Memory B cell (primary cell): ENCODE measurements at places on chromosomes 13 and 19.

DNA sequence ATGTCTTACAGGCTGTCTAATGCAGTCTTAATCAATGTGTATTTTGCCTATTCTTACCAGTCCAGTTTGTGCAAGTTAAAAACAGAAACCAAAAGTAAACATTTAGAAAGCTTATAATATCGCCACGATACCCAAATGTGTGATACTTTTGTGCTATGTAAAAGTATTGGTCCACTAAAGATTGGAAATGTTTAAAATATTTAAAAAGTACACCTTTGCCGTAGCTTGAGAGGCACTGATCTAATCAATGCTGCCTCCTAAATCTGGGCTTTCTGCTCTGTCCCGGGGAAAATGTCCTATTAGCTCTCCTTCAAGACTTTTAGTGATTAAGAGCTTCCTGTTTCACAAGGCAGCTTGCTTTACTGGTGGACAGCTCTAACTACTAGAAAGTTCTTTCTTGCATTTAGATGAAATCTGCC, 64.7 kb downstream of the DNAJC15 start:
- no peak for DNase-seq
- peaks cover 11% of the 10 kb centered on the region for H3K36me3 ChIP-seq
- peaks cover 5% of the 10 kb centered on the region for H3K4me1 ChIP-seq
- H3K27ac ChIP-seq, result peak overlapping the region; percentile 95
- H3K4me3 ChIP-seq, result peak overlapping the region; percentile 74

DNA sequence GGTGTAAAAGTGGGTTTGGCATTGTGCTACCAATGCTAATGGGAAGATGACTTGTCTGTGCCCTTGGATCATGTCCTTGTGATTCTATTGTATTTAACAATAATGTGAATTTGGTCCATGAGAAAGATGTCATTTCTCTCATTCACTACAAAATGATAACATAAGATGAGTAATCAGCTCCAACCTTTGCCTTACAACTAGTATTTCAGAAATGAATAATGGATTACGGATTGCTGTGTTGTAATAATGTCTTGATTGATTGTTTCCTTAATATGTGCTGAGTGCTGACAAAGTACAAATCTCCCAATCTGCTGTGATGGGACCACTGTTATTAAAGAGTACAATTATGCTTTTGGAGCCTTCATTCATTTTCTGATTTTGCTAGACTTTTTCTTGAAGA, 375.0 kb downstream of the PCDH9 start:
- H3K36me3 ChIP-seq, result no peaks in the 10 kb centered on the region
- no peak for DNase-seq
- H3K27ac ChIP-seq, result no peak overlapping the region
- H3K4me1 ChIP-seq, result no peaks in the 10 kb centered on the region
- no peaks in the 10 kb centered on the region for H3K27me3 ChIP-seq
- H3K4me3 ChIP-seq, result no peak overlapping the region

GRCh38 chr19:18412610-18413239, 6.5 kb upstream of the SSBP4 start:
- H3K4me1 ChIP-seq, result peaks cover 33% of the 10 kb centered on the region
- DNase-seq, result no peak
- H3K27me3 ChIP-seq, result peaks cover 34% of the 10 kb centered on the region
- no peak overlapping the region for H3K4me3 ChIP-seq

GRCh38 chr19:42355896-42356295, 30.5 kb downstream of the MEGF8 start:
- peaks cover 15% of the 10 kb centered on the region for H3K36me3 ChIP-seq
- H3K27me3 ChIP-seq, result no peaks in the 10 kb centered on the region
- no peak for DNase-seq

GRCh38 chr19:1016647-1017114, 4.2 kb downstream of the TMEM259 start:
- H3K27ac ChIP-seq, result peak overlapping the region; percentile 84
- DNase-seq, result no peak
- H3K36me3 ChIP-seq, result peaks cover 3% of the 10 kb centered on the region
- H3K27me3 ChIP-seq, result no peaks in the 10 kb centered on the region
- peaks cover 30% of the 10 kb centered on the region for H3K4me1 ChIP-seq

- no peak overlapping the region for H3K27ac ChIP-seq
- DNase-seq, result no peak
- H3K36me3 ChIP-seq, result no peaks in the 10 kb centered on the region
- H3K4me3 ChIP-seq, result no peak overlapping the region
- H3K27me3 ChIP-seq, result peaks cover 8% of the 10 kb centered on the region
Measured at GRCh38 chr13:31081316-31081715, 80.4 kb downstream of the HSPH1 start.

DNA sequence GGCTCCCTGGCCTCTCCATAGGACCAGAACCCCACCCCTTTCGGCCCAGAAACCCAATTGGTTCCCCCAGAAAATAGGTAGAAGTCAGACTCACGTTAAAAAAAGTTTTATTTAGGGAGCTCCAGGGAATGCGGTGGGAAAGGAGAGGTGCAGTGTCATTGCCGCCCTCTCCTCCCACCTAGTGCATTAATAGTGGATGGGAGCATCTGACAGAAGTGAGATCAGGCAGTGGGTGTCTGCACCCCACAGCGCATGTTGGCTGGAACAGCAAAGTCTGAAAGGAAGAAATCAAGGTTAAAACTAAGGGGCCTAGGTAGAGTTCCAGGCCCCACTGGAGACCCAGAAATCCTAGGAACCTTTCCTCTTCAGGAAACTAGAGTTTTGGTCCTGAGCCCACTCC, 2.1 kb upstream of the PHLDB3 start:
- peaks cover 13% of the 10 kb centered on the region for H3K4me1 ChIP-seq
- H3K27ac ChIP-seq, result no peak overlapping the region
- peaks cover 11% of the 10 kb centered on the region for H3K36me3 ChIP-seq
- H3K4me3 ChIP-seq, result no peak overlapping the region
- no peak for DNase-seq
- no peaks in the 10 kb centered on the region for H3K27me3 ChIP-seq

DNA sequence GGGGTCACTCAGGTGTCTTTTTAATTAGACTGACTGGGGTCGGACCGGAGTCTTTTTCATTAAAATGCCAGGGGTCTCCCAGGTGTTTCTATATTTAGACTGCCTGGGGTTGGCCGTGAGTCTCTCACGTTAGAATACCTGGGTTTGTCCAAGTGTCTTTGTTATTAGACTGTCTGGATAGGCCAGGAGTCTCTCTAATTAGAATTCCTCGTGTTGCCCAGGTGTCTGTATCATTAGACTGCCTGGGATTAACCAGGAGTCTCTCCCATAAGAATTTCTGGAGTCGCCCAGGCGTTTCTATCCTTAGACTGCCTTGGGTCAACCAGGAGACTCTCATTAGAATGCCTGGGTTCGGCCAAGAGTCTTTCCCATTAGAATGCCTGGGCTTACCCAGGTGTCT, 1445.7 kb downstream of the UQCRFS1 start:
- DNase-seq, result no peak
- no peak overlapping the region for H3K4me3 ChIP-seq
- no peaks in the 10 kb centered on the region for H3K4me1 ChIP-seq
- no peak overlapping the region for H3K27ac ChIP-seq
- no peaks in the 10 kb centered on the region for H3K27me3 ChIP-seq
- peaks cover 5% of the 10 kb centered on the region for H3K36me3 ChIP-seq

- H3K27me3 ChIP-seq, result peaks cover 2% of the 10 kb centered on the region
- no peaks in the 10 kb centered on the region for H3K36me3 ChIP-seq
- no peak overlapping the region for H3K4me3 ChIP-seq
Measured at GRCh38 chr13:109713681-109714080, 72.7 kb downstream of the IRS2 start.

DNA sequence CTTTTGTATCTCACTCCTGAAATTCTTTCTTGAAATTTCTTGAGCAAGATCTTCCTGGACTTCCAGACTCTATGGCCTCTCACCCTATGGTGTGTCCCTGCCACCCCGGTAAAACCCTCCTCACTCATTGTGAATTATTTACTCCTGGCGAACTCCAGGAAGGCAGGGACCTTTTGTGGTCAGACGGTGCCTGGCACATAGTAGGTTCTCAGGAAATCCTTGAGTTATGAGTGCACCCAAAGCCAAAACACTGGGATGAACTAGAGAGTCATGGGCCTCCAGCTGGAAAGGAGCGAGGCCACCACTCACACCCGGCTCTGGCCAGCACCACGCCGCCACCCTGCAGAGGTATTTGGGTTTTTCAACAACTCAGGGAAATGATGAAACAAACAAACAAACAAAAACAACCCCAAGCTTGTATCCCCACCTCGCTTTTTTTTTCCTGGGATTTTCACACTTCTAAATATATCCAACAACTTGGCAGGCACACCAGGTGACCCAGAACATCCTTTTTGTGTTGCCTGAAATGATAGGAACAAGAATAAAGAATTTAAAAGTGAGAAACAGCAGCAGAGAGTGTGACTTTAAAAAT, 11.2 kb downstream of the HPN start:
- DNase-seq, result no peak
- no peak overlapping the region for H3K27ac ChIP-seq
- H3K4me3 ChIP-seq, result no peak overlapping the region
- peaks cover 6% of the 10 kb centered on the region for H3K27me3 ChIP-seq
- peaks cover 4% of the 10 kb centered on the region for H3K4me1 ChIP-seq
- H3K36me3 ChIP-seq, result no peaks in the 10 kb centered on the region

DNA sequence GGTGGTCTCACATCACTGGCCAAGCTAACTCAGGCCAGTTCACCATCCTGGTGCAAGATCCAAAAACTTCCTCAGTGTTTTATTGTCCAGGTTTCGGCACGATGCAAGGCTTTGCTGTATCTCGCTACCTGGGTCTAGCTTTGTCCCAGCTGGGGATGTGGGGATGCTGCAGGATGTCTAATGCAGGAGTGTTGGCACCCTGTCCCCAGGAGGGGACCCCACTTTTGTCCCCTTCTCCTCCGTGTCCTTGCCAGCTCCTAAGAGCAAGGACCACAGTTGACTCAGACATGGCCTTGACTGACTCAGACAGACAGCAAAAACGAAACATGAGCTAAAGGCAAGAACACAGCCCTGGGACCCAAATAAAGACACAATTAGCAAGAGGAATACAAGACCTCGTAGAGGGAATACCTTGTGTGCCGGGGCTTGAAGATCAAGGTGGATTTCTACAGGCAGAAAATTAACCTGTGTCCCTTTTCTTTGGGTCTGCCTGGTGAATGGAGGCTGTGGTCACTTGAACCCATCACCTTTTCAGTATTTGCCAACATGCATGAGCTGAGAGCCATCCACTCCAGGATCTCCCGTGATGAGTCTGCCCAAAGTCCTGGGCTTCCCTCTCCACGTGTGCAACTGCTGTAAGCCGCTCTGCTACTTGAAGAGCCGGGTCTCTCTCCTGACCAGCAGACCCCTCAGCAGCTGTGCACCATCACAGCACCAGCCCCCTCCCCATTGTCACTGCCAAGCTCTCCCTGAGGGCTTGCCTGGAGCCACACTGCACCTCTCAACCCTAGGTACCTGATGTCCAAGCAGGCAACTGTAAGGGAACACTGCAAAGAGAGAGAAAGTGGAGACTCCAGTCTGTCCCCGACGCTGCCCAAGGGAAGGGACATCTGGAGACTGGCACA, 149.5 kb upstream of the ZNF507 start:
- H3K4me3 ChIP-seq, result no peak overlapping the region
- H3K27me3 ChIP-seq, result no peaks in the 10 kb centered on the region
- H3K27ac ChIP-seq, result no peak overlapping the region
- H3K4me1 ChIP-seq, result no peaks in the 10 kb centered on the region
- peaks cover under 1% of the 10 kb centered on the region for H3K36me3 ChIP-seq
- DNase-seq, result no peak

DNA sequence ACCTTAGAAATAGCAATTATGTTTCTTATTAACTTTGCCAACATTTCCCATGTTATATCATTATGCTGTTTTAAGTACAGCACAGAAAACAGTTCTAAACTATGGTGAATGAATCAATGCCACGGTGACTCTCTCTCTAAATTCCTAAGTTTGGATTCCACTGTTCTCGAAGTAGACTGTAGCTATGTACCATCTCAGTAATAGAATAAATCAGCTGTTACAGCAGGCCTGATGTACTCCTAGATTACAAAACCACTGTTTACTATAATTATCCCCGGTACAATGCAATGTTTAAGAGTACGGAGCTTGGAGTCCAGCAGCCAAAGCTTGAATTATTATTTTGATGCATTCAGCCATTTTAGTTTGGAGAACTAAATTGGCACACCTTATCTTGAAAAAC, 476.3 kb upstream of the SLITRK1 start:
- DNase-seq, result no peak
- H3K27ac ChIP-seq, result no peak overlapping the region
- no peaks in the 10 kb centered on the region for H3K36me3 ChIP-seq
- H3K27me3 ChIP-seq, result no peaks in the 10 kb centered on the region

- peaks cover 7% of the 10 kb centered on the region for H3K27me3 ChIP-seq
- H3K27ac ChIP-seq, result no peak overlapping the region
- H3K4me3 ChIP-seq, result no peak overlapping the region
- DNase-seq, result no peak
- H3K36me3 ChIP-seq, result no peaks in the 10 kb centered on the region
- H3K4me1 ChIP-seq, result no peaks in the 10 kb centered on the region
Measured at GRCh38 chr13:37076818-37077217, 17.3 kb upstream of the SUPT20H start.

GRCh38 chr19:17625980-17626379, 62.2 kb downstream of the UNC13A start:
- no peaks in the 10 kb centered on the region for H3K4me1 ChIP-seq
- H3K27me3 ChIP-seq, result peaks cover 12% of the 10 kb centered on the region
- H3K27ac ChIP-seq, result no peak overlapping the region
- no peak overlapping the region for H3K4me3 ChIP-seq
- DNase-seq, result no peak
- H3K36me3 ChIP-seq, result no peaks in the 10 kb centered on the region

DNA sequence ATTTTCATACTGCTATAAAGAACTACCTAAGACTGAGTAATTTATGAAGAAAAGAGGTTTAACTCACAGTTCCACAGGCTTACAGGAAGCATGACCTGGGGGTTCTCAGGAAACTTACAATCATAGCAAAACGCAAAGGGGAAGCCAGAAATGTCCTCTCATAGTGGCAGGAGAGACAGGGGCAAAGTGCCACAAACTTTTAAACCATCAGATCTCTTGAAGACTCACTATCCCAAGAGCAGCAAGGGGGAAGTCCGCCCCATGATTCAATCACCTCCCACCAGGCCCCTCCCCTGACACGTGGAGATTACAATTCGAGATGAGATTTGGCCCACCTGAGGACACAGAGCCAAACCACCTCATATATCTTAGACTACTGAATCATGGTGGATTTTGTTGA, 198.7 kb downstream of the KCTD12 start:
- DNase-seq, result no peak

DNA sequence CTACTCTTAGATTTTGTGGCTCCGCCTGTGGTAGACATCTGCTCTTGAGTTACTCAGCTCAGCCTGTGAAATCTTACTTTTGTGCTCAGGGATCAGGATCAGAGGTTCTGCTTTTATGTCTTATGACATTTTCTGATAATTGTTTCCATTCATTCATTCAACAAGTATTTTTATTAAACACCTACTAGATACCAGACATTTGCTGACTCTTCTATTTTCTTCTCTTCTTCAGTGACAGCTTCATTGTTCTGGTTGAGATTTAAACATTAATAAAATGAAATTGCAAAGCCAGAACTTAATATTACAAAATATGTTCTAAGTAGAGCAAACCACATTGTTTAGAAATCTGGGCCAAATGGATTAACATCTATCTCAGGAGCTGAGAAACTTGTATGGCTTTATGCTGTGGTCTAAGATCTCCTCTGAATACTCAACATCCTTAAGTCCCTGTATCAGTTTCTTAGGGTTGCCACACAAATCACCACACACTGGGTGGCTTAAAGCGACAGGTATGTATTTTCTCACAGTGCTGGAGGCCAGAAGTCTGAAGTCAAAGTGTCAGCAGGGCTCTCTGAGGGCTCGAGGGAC, 15.8 kb upstream of the MICU2 start:
- peaks cover 13% of the 10 kb centered on the region for H3K27me3 ChIP-seq
- no peak overlapping the region for H3K4me3 ChIP-seq
- H3K36me3 ChIP-seq, result no peaks in the 10 kb centered on the region
- no peak overlapping the region for H3K27ac ChIP-seq
- peaks cover 7% of the 10 kb centered on the region for H3K4me1 ChIP-seq
